Neural crest cell (in vitro differentiated cells): ENCODE measurements at places on chromosomes 5 and 9. TPM values are rescaled to one million over a fixed set of nuclear protein-coding genes. Genes with fewer than 3 reads are reported as not detected.
A peak's percentile ranks its signal among the peaks of the same experiment; 100 is the strongest.

ROR2 gene
- total RNA-seq: 12.4 and 14.9 TPM in 2 replicates

DNA sequence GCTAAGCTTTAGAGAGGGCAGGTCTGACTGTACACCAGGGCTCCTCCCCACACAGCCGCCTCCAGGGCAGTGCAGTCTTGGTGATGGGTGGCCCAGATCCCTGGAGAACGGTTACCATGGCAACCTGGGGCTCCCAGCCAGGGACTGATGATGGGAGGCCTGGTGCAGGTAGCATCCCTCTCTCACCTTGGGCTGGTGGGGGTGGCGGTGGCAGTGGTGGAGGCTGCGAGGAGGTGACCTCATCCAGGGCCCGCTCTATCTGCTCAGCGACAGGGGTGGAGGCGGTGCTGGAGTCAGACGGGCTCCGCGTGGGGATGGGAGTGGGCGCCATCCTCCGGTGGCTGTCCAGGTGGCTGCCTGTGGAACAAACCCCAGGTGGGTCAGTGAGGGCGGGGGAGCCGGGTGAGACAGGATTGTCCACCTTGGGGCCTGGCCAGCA, 12.3 kb downstream of the PRR7 start:
- H3K27ac ChIP-seq: no peak overlapping the region
- DNase-seq: no peak
- H3K36me3 ChIP-seq: peaks cover 21% of the 10 kb centered on the region
- peaks cover 16% of the 10 kb centered on the region for H3K27me3 ChIP-seq
- peaks cover 27% of the 10 kb centered on the region for H3K4me1 ChIP-seq
- peak overlapping the region; percentile 47 for H3K4me3 ChIP-seq

CARD9 gene
- total RNA-seq: 1.3 and 1.4 TPM in 2 replicates

- no peak overlapping the region for H3K4me3 ChIP-seq
- H3K27ac ChIP-seq: no peak overlapping the region
- H3K27me3 ChIP-seq: no peaks in the 10 kb centered on the region
- H3K36me3 ChIP-seq: no peaks in the 10 kb centered on the region
- H3K4me1 ChIP-seq: peaks cover 17% of the 10 kb centered on the region
- no peak for DNase-seq
These were observed 50.1 kb downstream of the NUDT12 start for GRCh38 chr5:103512500-103512899.
